ENCODE measurements at places on chromosomes 3 and 15.

- ATAC-seq = no peak
Observed at GRCh38 chr3:46470831-46471230, 6.1 kb upstream of the LTF start.

GRCh38 chr3:122940628-122941086 lies 86.9 kb downstream of the SEMA5B start:
- peak; percentile 58 for ATAC-seq

- no peak for ATAC-seq
Observed at GRCh38 chr15:69421498-69421897, 7.3 kb downstream of the KIF23 start.

GRCh38 chr15:28878209-28878608 lies 7.6 kb upstream of the APBA2 start:
- no peak for ATAC-seq

GRCh38 chr15:57385923-57386390 lies 9.7 kb downstream of the CGNL1 start:
- ATAC-seq = no peak

GRCh38 chr3:49495023-49495422 lies 25.0 kb downstream of the DAG1 start:
- no peak for ATAC-seq

DNA sequence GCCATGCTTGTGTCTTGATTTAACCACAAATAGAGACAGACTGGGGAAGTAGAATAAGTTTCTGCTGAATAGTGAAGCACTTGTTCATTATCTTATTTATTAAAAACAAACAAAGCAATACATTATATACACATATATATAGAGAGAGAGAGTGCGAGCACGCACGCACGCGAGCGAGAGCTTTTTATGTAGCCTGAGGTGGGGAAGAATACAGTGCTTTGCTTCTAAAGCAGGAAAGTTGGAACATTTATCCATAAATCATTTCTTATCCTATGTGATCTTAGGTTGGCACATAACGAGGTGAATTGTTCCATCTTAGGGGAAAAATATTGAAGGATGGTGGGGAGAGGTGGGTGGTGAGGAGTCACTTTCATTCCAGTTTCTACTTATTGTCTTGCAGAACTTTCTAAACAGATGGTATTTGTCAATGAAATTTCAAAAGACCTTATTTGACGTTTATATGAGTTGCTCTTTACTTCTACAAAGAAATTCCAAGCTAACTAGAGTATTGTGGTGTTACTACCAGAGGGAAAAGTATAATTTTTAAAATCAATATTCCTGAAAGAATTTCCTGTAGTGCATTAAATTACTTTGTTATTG lies 110.0 kb downstream of the ATG7 start:
- no peak for ATAC-seq

DNA sequence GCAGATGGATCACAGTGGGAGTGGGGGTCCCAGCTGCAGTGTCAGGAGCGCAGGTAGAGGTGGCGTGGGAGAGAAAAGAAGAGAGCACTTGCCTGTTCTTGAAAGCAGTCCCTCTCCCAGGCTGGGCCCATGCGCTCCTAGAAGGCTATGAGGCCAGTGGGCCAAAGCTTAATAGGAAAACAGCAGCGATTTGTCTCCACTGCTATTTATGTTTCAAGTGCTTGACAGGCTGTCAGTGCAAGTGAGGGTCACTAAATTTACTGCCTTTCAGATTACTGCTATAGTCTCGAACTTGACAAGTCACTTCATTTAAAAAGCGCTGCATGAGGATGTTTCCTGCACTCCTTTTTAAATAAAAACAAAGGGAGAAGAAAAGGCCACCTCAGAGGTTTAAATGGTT lies 239.5 kb downstream of the GAP43 start:
- no peak for ATAC-seq

- no peak for ATAC-seq
Observed at GRCh38 chr15:83248151-83249029, 36.1 kb downstream of the BNC1 start.

GRCh38 chr3:72413228-72413627 lies 435.0 kb downstream of the SHQ1 start:
- ATAC-seq = no peak

GRCh38 chr3:197749315-197749600 lies 425 bp upstream of the FYTTD1 start:
- peak; percentile 54 for ATAC-seq

DNA sequence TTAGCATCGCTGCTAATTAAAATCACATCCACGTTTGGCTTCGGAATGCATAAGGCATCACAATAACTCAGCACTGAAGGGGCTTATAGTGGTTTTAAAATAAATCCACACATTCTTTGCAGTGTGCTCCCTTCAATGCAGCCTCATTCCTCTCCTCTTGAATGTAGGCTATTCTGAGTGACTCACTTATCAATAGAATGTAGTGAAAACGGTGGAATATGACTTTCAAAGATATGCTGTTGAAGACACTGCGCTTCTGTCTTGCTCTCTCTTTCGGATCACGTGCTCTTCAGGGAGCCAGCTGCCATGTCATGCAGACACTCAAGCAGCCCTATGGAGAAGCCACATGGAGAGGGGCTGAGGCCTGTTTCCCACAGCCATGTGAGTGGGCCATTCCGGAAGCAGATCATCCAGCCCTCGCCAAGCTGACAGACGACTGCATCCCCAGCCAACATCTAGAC lies 87.4 kb downstream of the CRYGS start:
- no peak for ATAC-seq

GRCh38 chr3:171614318-171614921 lies 154.2 kb upstream of the TNIK start:
- no peak for ATAC-seq

DNA sequence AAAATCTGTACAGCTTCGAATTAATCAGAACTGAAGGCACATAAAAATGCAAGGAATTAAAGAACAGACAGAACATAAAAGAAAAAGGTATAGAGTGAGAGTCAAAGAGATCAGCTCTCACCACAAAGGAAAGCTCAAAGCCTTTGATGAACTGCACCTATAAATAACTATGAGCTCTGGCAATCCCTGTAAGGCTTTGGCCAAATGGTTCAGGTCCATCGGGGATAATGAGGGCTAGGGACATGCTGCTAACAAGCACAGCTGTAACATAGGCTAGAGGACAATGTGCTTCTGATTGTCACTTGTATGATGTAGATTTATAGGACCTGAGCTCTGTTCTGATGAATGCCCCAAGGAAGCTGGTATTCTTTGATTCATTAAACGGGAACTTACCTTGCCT lies 113.9 kb upstream of the MRPL3 start:
- no peak for ATAC-seq

All from gastroesophageal sphincter (tissue), 4 donors.